Suppressor macrophage treated with lipopolysaccharide for 4 hours (primary cell): ENCODE measurements at places on chromosomes 2 and 18.

- DNase-seq, result no peak
Measured at GRCh38 chr2:178553047-178553446, 72.8 kb downstream of the PLEKHA3 start.

DNA sequence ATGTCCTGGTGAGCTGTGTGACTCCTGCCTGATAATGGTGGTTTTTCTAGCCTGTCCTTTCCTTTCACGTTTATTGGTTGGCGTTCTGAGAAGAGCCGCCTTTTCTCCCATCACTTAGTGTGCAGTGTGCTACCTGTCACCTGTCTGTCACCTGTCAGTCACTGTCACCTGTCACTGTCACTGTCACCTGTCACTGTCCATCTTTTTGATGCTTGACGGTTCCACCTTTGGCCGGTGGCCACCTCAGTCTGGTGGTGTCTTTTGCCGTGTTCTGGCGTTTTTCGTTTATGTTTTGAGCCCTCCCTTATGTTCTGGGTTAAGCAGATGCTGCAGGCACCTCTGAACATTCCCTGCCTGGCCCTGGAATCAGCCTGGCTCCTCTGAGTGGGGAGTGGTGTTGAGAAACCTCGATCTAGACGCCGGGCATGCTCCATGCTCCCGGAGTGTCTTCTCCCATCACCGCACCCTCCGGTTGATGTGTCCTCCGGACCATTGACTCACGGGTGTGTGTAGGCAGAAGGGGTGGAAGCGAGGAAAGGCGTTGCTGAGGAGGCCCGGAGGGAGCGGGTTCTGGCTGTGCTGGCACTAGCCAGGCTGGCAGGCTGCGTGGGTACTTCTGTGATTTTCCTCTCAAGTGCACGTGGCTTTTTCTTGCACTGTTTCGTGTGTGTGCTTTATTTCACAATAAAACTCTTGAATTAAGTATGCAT lies 20.7 kb downstream of the DTYMK start:
- no peak for DNase-seq

GRCh38 chr2:241966647-241967466 lies 97.3 kb downstream of the RTP5 start:
- no peak for DNase-seq

DNA sequence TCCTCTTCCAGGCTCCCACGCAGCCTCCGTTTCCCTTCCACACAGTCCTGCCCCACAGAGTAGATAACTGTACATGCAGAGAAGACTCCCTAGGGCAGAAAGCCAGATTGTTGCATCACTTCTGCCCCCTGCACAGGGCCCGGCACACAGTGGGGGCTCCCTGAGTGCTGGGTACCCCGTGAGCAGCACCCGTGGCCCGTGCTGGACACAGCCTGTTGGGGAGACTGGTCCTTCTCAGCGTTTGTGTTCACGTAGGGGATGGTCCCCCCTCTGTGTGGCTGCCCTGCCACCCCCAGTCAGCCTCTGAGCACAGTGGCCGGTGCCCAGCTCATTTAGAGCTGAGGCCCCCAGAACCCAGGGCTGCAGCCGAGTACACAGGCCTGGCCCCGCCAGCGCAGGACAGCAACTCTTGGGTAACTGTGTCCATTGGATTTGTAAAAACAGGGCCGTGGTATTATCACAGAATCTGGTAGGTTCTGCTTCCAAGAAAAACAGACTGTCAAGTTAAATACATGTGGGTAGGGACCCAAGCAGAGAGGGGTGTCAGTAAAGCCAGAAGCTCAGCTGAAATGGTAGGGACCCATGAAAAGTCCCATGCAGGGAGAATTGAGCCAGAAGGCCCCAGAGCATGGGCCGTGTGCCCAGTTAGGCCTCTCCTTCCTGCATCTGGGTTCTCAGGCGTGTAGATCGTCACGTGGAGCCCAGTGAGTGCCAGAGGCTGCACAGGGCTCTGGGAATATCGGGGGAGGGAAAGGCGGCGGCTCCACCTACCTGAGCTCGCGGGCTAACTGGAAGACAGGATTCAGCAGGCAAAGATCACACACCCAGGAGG lies 257.3 kb downstream of the ATAD2B start:
- no peak for DNase-seq
